ENCODE measurements at places on chromosomes 6 and 20.

DNA sequence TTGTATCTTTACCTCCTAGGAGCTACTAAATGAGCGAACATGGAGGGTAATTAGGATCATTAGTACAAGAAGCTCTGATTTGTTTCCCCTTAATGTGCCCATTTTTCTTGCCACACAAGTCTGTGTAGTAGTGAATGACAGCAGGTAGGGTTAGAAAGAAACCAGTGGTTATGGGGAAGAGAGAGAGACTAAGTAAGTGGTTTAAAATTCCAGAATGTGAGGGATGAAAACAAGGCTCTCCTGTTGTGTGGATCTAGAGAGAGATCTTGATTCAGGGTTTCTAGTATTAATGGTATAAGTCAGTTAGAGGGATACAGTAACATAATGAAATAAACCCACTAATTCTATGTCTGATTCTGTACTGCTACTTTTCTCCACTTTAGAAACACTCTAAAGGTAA, 22.7 kb downstream of the STXBP5 start:
- no peak for DNase-seq

GRCh38 chr6:21201637-21202350, 391.8 kb upstream of the SOX4 start:
- no peak for DNase-seq

GRCh38 chr6:101403216-101403945, 9.9 kb downstream of the GRIK2 start:
- DNase-seq: no peak

GRCh38 chr6:160102956-160103824, 18.4 kb upstream of the SLC22A1 start:
- DNase-seq: peak; percentile 40

DNA sequence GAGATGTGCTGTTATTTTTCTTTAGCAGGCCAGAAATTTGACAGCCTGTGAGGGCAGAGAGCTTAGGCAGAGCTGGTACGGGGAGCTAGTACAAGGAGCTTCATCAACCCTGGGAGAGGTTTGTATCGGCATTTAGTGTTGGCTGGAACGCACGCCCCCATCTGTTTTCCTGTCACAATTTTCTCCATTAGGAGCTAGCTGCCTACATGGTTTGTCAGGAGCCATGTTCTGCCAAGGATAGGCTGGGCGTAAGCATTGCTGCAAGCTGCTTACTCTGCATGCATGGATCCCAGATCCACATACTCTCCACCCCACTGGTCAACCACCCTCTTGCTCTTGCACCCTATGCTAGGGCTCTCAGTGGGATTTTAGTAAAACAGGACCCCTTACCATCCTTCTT, 449.0 kb upstream of the CHD6 start:
- DNase-seq: no peak

- no peak for DNase-seq
Measured at GRCh38 chr6:150953851-150954250, 88.3 kb downstream of the MTHFD1L start.

GRCh38 chr6:117345292-117345610, 79.9 kb downstream of the VGLL2 start:
- no peak for DNase-seq

GRCh38 chr6:45138765-45139164, 189.4 kb upstream of the RUNX2 start:
- DNase-seq: no peak

DNA sequence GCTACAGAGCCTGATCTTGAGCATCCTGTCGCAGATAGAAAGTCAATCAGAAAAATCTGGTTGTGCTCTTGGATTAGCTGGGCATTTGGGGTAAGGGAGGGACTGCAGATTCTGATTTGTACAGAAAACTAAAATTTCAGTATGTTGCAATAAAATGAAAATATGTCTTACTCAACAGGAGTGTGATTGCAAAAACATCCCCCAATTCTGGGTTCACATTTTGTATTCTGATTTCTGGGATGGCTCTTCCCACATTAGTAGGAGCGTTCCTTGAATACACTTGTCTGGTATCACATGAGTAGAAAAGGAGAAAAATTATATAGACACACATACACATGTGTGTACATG, 40.5 kb downstream of the PANK2 start:
- DNase-seq: no peak

GRCh38 chr6:170358496-170358895, 51.9 kb downstream of the FAM120B start:
- DNase-seq: no peak

DNA sequence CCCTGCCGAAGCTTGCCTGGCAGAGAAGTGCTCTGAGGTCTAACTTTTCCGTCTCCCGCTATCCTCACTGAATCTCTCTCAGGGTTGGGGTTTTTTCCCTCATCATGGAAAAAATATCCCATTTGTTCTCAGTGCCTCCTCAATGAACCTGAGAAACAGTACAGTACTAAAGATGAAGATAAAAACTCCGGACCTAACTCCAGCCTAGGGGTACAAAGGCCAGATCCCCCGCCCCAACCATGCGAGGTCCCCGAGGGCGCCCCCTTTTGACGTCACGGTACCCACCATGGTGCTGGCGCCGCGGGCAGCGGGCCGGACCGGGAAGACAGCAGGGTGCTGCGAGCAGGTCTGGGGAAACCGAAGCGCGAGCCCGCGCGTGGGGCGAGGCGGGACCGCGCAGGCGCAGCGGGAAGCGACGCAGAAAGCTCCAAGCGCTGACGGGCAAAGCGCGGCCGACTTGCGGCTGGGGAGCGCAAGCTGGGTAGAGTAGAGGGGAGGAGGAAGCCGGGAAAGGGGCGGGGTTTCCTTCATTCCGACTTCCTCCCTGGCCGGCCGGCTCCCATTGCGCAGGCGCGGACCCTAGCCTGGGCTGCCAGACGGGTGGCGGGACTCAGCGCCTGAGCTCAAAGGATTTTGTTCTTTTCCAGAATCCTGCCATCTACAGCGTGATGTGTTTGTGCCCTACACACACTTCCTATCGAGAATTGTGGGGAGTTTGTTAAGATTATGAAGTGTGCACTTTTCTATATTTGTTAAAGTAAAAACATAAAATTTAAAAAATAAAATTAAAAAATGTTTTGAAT, at the start of gene LSM2:
TSS of gene LSM2 (minus strand) at position 497 of the 803 bp plus-strand sequence. CDS start at position 288, 209 bp downstream.
- DNase-seq: peak; percentile 98

- no peak for DNase-seq
Measured at GRCh38 chr6:39100358-39100757, 14.6 kb downstream of the SAYSD1 start.

DNA sequence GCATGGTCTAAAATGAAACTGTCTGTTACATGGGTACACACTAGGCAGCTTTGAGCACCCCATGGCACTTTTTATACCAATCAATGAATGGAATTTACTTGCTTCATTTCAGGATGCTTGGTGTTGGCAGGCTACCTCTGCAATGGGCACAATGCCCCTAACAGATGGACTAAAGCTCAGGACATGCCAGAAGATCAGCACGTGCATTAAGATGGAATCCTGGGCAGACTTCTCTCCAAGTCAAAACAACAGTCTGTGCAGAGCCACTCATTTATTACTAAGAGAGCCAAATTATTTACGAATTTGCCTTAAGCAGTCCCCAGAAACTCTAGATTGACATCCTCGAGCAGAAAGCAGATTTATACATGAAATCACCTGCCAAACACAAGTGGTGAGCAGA, 55.8 kb upstream of the SCML4 start:
- DNase-seq: no peak

GRCh38 chr6:144935661-144936060, 650.5 kb downstream of the UTRN start:
- DNase-seq: no peak

GRCh38 chr20:54405540-54405939, 69.9 kb upstream of the DOK5 start:
- DNase-seq: no peak

DNA sequence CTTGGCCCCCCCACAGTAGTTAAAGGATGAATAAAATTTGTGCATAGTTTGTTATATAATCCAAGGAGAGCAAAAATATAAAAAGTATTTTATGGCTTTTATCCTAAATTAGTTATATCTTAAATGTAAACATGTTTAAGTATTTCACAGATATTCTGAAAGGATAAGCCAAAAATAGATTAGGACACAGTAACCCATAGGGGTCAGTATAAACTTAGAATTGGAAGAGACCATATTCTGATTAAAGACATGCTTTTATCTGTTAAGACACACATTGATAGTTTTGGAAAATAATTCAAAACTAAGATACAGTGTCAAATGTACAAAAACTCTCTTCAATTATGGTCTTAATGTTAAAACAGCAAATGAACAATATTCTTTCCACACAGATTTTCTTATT, 4.5 kb upstream of the SERINC1 start:
- DNase-seq: peak; percentile 27

GRCh38 chr6:3418496-3419060, 38.3 kb downstream of the SLC22A23 start:
- no peak for DNase-seq

GRCh38 chr6:131784561-131784960, 23.3 kb upstream of the ENPP1 start:
- peak; percentile 40 for DNase-seq

DNA sequence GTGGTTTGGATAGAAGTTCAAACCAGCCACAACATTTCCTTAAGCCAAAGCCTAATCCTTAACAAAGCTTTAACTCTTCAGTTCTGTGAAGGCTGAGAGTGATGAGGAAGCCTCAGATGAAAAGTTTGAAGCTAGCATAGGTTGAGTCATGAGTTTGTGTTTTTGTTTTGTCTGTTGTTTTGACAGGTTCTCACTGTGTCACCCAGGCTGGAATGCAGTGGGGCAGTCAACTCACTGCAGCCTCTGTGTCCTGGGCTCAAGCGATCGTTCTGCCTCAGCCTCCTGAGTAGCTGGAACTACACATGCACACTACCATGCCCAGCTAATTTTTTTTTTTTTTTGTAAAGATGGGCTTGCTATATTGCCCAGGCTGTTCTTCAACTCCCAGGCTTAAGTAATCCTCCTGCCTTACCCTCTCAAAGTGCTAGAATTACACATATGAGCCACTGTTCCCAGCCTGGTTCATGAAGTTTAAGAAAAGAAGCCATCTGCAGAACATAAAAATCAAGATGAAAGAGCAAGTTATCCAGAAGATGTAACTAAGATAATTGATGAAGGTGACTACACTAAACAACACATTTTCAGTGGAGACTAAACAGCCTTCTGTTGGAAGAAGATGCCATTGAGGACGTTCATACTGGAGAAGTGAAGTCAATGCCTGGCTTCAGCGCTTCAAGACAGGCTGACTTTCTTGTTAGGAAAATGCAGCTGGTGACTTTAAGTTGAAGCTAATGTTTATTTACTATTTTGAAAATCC, 96.2 kb downstream of the SMAP1 start:
- DNase-seq: peak; percentile 15

- no peak for DNase-seq
Measured at GRCh38 chr20:17960927-17961586, 7.5 kb downstream of the SNX5 start.

GRCh38 chr6:53646606-53647005, 18.9 kb downstream of the KLHL31 start:
- DNase-seq: no peak

DNA sequence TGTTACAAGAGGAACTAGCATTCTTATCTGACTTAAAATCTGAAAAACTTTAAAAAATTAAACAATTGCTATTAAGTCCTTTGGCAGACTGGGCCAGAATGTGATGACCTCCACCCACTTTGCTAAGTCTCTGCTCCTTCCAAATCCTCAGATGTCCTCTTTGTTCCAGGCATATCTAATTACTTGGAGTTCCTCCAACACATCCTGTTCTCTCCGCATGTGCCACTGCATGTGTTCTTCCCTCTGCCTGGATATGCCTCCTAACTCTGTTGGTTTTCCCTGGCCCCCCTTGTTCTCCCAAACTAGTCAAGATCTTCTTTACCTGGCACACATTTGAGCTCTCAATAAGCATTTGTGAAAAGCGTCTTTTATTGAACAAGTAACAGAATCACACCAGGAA, 23.1 kb downstream of the ELOVL2 start:
- no peak for DNase-seq

DNA sequence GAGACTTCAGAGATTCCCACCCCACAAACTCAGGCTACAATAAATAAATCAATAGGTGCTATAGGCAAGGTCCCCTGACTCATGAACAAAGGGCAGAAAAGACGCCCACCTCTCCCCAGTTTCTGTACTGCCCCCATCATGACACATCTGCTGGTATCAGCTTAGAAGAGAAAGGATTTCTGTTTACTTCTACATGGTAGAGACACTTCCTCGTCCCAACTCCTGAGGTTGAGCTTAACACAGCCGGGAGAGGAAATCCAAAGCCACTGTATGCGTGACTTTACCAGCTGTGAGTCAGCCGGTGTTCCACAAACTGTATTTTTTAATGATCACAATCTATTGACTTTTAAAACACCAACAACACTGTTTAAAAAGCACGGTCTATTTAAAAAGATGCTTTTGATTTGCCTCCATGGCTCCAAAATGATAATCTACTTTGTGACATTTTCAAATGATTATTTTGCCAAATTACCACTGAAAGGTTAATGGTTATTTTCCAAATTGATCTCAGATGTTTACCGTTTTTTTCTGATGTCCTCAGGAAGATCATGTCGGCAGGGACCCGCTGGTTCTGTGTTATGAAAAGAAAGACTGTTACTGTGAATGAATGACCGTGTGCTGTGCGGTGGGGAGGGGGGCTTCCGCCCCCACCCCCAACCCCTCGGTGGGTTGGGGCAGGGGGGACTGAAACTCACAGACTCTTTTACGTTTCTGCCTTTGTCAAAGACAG, 72.5 kb downstream of the ATP9A start:
- peak; percentile 89 for DNase-seq

DNA sequence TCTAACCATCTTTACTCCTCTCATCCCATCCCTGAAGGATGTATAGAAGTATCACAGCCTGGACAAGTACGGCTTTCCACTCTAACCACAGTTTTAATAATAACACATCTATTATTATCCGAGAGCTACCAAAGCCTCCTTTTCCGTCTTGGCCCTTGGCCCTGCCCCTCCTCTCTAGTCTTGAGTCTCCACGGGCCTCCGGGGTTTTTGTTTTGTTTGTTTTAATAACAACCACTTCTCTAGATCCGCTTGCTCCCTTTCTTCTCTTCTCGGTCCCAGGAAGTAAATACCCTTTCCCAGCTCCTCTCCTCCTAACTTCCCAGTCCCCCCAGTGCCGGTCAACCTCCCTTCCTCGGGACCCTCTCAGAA, 661 bp downstream of the LCA5 start:
- peak; percentile 44 for DNase-seq

GRCh38 chr6:143872201-143872600, 7.9 kb downstream of the ZC2HC1B start:
- DNase-seq: peak; percentile 12

- no peak for DNase-seq
Measured at GRCh38 chr6:28333599-28334018, 2.3 kb downstream of the ZSCAN31 start.

DNA sequence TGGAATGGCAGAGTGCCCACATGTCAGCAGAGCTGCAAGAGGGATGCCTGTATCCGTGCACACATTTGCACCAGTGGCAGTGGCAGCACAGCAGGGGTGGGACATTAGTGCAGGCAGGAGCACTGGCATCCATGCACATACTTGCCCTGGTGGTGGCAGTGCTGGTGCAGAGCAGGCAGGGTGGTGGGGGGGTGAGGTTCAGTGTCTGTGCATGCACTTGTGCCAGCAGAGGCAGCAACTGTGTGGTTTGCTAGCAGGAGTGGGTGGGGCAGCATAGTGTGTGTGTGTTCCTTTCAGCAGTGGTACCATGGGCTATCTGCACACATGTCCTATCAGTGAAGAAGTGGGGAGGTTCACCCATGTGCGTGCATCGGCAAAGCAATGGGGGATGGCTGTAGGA, 151.6 kb downstream of the EPM2A start:
- no peak for DNase-seq
